ENCODE measurements at places on chromosomes 7 and 10.
A peak's percentile ranks its signal among the peaks of the same experiment; 100 is the strongest.

GRCh38 chr10:31759124-31759798 lies 169.4 kb downstream of the ARHGAP12 start:
- DNase-seq = peak; percentile 74

DNA sequence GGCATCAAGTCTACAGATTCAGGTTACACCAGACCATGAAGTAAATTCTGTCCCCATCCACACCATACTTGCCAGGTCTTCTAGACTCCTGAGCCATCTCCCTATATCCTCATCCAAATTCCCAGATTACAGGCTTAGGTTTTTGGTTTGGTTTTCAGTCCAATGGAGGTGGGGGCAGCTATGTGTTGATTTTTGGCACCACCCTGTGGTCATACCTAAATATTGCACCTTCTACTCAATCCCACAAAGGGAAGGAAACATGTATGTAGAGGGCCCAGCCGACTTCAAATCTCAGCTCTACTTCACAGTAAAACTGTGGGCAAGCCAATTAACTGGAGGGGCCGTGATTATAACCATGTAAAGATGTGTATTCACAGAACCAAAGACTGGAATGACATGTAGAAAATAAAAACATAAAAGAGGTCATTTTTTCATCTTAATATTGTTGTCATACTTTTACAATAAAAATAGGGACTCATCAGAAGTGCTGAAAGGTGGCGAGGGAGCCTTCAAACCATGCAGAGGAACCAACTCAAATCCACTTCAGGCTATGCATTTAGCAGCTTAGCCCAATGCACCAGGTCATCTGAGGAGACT lies 19.8 kb downstream of the ERCC6 start:
- DNase-seq = peak; percentile 58

DNA sequence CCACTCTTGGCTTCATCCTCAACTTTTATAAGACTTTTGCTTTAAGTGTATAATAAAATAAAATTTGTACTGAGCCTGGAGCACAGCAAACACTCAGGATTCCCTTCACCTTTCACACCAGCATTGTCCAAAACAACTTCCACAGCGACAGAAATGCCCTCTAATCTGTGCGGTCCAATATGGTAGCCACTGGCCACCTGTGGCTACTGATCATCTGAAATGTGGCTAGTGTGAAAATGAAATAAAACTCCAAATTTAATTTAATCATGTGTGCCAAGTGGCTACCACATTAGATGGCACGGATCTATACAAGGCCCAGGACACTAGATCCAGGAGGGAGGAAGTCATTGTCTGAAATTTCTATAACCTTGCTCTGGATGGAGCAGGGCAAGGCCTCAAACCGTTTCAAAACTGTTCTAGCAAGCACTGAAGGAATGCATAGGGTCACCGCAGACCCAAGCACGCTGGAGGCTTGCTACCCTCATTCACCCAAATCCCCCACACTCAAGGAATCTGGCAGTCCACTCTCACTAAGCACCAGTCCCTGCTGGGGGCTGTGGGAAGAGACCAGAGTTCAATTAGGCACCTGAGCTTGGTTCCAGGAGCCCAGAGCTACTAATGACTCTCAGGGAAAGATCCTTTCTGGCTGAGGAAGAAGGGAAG lies 6.3 kb upstream of the MYO1G start:
- DNase-seq = peak; percentile 28

GRCh38 chr7:55567571-55567970 lies 4.7 kb downstream of the VOPP1 start:
- no peak for DNase-seq

DNA sequence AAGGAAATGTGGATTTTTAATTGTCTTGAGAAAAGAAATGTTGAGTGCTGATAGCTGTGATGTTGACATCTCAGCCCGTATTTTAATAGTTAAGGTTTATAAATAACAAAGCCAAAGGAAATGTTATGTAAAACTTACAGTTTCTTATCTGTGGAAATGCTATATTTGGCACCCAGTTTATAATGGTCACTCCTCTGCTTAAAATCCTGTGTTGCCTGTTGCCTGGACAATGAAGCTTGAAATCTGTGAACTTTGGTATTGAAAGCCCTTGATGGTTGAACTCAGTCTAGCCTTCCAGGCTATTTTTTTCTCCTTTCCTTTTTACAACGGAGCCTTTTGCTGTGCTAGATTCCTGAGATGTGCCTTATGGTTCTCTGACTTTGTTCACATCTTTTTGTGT lies 46.5 kb downstream of the MCU start:
- DNase-seq = no peak

DNA sequence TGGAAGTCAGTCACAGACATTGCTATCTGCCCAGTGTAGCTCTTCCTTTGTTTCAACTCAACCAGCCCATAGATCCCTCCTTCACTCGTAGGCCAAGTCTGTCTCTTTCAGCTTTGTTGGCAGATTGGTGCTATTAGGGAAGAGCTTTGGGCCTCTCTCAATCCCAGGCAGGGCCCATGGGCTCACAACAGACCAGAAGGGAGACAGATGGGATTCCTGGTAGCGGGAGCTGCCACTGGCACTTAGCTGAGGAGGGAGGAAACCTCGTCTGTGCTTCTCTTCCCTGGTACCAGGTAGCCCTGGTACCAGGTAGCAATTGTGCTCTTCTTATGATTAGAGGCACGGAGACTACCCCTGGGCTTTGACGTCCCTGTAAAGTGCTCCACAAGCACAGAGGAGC lies 592.0 kb downstream of the TYW1 start:
- no peak for DNase-seq

DNA sequence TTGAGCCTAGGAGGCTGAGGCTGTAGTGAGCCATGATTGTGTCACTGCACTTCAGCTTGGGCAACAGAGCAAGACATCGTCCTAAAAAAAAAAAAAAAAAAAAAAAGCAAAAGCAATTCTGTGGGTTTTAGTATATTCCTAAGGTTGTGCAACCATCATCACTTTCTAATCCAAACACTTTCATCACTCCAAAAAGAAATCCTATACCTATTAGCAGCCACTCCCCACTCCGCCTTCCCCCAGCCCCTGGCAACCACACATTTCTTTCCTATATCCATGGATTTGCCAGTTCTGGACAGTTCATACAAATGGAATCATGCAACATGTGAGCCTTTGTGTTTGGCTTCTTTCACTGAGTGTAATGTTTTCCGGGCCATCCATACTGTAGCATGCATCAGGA lies 20.4 kb downstream of the ZAN start:
- no peak for DNase-seq

DNA sequence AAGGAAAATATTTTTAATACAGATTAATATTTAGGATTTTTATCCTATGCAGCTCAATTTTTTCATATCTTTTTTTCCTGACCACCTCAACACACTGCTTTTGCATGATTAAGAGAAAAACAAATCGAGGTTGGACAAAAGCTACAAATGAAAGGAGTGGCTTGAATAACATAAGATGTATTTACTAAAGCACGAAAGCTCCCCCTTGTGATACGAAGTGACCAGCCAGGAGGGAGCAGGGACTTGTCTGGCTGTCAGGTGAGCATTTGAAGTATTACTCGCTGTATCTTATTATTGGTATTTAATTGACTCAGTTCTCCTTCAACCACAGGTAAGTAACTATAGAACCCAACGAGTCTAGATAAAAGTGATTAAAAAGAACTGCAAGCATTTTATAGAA lies 265.2 kb upstream of the PHF14 start:
- no peak for DNase-seq

DNA sequence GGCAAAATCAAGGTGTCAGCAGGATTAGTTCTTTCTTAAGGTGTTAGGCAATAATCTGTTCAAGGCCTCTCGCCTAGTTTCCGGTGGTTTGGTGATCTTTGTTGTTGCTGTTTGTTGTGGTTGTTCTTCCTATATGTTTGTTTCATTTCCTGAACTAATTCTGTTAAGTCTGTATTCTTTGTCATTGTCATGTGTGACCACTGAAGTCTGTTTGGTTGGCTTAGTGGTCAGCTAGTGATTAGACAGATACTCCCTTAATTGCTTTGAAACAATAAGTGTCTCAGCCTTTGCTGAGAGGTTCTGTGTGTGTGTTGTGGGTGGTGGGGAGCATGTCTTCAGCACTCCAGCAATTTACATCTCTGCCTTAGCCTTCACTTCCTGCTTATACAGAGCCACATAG lies 46.0 kb downstream of the ABCC2 start:
- no peak for DNase-seq

DNA sequence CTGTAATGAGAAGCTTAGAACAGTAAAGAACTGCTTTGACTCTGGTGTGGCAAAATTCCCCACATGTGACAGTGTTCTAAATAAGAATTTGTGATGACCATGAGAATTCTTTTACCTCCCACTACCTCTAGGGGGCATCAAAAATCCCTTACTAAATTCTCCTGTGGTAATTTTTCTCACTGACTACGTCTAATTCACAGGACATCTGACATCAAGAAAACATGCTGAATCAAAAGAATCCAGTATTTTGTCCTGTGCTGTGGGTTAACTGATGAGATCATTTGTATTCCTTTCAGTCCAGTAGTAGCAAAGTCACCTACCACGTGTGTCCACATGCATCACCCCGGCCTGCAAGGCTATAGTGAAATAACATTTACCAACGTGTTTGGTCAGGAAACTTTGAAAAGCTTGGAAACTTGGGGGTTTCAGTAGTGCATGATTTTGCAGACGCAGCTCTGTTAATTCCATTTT lies 103.8 kb downstream of the ATE1 start:
- DNase-seq = peak; percentile 15

- DNase-seq = no peak
Measured at GRCh38 chr10:97180986-97181385, 4.8 kb downstream of the SLIT1 start.

GRCh38 chr10:57946833-57947232 lies 320.9 kb downstream of the IPMK start:
- DNase-seq = no peak

GRCh38 chr10:48705401-48705938 lies 20.8 kb downstream of the WDFY4 start:
- DNase-seq = no peak

DNA sequence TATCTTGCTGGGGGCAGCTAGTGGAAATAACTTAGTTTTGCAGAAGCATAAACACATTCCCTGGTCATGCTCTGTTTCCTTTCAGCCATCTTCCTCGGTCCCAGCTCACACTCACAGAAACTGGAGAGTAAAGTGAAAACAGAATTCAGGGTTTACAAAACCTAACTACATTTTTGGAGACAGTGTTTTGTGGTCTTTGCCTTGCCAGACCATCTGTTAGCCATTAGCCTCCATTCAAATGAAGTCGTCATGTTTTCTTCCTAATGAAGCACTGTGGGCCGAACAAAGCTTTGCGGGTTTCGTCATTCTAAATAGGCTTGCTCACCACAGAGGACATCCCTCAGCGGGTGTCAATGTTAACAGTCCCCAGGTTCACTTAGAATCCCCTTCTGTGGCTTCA lies 214.6 kb upstream of the TMEM72 start:
- peak; percentile 22 for DNase-seq

DNA sequence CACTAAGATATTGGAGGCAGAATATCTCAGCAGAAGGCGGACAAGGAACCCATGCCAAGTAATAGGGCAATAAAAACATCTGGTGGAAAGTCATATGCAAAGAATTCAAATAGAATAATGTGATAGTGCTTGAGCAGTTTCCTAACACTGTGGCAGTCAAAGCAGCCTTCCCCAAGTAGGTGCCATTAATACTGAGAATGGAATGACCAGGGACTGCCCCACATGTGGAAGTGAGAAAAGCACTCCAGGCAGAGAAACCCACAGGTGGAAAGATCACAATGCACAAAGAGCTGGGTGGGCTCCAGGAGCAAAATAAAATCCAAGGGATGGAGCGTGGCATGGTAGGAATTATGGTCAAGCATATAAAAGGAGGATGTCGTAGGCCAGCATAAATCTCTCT lies 64.4 kb upstream of the NME8 start:
- no peak for DNase-seq

DNA sequence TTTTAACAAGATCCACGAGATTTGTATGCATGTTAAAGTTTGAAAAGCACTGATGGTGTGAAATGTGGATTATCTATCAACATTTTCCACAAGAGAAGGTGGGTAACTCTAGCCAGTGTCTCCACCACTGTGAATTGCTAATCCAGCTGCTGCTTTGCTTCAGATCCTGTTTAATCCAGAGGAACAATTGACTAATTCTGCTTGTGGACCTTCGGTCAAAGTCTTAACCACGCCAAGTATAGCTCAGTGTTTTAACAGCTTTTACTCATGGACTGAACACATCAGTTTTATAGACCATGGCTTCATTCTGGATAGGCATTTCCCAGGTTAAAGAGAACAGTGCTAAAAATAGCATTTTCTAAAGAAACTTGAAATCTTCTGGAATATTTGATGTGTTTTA lies 23.5 kb downstream of the ADK start:
- DNase-seq = no peak

DNA sequence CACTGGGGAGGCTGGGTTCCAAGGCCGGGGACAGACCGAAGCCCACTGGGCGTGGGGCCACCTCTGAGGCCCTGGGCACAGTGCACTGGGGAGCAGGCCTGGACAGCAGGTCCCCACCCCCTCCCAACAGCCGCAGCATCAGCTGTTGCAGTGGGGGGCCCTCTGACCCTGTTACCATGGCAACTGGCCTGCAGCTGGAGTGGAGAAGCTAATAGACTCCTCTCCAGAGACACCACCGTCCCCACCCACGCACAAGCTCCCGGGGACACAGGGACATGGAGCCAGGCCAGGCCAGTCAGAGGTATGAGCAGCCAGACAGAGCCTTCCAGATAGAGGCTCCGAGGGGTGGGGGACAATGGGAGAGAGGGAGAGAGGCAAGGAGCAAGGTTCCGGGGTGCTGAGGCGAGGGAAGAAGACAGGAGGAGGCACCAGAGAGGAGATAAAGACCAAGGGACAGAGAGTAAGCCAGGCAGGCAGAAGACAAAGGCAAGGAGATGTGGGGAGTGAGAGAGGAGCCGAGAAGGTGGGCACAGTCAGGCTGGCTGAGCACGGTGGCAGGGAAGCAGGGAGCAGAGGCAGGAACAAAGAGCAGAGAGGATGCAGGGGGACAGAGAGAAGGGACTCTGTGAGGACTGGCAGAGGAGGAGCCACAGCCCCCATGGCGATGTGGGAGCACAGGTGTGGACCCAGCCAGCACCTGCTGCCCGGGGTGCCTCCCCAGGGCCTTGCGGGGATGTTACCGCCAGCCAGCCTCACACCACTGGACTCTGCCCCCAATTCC lies 6.7 kb downstream of the KCNH2 start:
- DNase-seq = peak; percentile 87

DNA sequence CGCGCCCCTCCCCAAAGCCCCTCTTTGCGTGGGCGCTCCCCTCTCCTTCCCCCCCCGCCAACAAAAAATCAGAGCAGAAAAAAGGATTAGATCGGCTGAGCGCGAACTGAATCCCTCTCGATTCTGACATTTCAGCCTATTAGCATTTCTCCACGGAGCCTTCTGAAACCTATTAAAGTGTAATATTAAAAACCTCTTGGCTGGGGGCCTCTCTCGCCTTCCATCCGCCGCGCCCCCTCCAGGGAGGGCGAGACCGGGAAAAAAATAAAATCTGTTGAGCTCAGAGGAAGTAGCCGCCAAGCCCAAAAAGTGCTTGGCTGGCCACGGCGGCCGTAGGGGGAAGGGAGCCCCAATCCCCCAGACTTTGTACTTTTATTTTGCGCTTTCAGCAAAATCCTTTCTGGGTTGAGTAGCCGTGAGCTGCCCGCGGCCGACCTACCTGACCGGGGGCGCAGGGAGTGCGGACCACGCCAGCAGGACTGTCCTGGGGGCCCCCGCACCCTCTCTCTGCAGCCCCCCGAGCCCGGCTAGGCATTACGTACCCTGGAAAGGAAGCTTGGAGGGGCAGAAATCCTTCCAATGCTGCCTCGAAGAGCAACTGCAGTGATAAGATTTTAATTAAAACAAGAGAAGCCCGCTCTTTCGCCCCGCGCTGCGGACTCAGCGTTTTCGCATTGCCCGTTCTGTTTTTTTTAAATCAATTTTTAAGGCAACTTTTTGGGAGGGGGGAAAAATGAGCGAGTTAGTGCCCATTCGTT lies 1.3 kb upstream of the TNRC18 start:
- DNase-seq = peak; percentile 84

Data from retina (tissue), 1 donor.